ENCODE measurements at places on chromosomes 16 and 17.
A peak's percentile ranks its signal among the peaks of the same experiment; 100 is the strongest.

DNA sequence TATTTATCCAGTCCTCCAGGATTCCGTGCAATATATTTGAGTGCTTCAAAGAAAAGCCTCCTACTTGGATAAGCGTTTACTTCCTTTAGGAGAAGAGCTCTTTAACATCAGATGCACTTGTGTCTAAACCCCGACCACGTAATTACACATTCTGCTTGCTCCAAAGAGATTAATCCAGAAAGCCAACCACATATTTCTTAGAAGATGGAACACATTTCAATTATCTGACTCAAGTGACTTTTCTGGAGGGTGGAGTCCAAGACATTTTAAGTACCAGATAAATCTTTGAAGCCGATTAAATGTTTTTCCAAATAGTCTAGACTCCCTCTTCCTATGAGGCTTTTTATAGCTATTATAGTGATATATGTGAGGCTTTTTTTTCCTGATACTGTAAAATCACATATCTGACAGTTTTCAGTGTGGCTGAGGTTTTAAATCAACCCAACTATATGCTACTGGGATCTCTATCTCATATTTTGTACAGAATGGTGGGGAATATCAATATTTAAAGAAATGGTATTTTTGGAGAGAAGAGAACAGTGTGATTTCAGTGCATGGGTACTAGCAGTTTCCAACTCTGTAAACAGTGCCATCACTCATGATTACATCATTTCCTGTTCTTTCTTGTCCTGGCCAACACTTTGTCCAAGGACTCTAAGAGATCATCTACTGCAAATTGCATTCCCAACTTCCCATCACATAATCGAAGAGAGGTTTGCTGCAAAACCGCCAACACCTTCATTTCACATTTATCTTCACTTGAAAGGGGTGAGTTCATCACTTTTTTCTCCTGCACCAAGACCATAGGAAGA, 192.4 kb upstream of the HSBP1 start:
- DNase-seq, result no peak

GRCh38 chr16:1014771-1015495, 33.4 kb downstream of the SOX8 start:
- DNase-seq, result no peak

DNA sequence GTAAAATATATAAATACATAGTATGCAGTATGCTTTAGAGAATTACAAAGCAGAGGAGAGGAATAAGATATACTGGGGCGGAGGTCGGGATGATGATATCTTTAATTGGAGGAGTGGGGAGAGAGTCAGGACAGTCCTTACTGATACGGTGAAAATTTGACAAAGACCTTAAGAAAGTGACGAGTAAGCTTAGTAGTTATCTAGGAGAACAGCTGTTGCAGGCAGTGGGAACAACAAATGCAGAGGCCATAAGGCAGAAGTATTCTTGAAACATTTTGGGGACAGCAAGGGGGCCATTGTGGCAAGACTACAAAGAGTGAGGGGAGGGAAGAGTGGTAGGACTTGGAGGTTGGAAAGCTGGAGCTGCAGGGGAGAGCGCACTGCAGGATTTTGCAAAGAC, 22.3 kb upstream of the CDC6 start:
- no peak for DNase-seq

DNA sequence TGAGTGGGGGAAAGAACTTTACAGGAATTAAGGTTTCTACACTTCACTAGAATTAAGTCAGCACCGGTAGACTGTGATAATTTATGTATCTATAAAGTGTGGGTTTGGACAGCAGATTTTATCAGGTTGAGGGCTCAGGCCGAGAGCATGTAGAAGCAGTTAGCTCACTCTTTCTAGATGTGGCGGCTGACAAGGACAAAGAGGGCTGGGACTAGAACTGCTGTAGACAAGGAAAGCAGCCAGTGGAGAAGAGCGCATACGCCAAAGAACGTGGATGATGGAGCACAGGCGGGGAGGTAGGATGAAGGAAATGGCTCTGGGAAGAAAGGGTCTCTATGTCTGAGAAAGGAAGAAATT, 504 bp upstream of the GOSR1 start:
- no peak for DNase-seq

DNA sequence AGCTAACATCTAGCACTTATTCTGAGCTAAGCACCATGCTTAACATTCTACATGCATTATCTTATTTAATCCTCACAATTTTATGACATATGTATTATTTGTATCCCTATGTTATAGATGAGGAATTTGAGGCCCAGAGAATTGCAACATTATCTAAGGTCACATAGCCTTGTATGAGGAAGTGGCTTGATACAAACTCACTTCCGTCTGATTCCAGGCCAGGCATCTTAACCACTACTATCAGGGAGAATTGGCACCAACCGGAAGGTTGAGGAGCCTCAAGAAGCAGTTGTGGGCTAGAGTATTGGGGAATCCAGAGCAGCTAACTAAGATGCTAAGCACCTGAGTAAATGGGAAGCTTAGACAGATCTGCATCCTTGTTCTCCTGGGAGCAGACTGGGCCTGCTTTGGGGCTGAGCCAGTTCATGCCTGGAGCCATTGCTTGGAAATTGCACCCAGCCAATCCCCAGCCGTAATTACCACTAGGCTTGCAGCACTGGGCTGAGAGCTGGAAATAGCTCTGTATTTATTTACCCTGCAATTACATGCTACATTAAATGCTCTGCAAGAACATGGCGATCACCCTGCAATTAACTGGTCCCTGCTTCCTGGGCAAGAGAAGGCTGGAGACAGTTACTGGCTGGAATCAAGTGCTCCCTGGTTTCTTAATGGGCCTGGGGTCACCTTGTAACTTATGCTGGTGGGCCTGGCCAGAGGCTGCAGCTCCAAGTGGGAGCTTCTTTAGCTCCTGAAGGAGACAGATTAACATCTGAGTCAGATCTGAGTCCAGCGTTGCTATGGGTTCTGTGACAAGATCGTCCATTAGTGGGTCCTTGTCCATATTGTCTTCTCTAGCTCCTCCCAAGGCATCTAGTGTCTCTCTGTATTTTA, 273.1 kb upstream of the CCL2 start:
- DNase-seq, result no peak

GRCh38 chr17:46819906-46820351, 1.4 kb upstream of the WNT3 start:
- DNase-seq, result no peak

DNA sequence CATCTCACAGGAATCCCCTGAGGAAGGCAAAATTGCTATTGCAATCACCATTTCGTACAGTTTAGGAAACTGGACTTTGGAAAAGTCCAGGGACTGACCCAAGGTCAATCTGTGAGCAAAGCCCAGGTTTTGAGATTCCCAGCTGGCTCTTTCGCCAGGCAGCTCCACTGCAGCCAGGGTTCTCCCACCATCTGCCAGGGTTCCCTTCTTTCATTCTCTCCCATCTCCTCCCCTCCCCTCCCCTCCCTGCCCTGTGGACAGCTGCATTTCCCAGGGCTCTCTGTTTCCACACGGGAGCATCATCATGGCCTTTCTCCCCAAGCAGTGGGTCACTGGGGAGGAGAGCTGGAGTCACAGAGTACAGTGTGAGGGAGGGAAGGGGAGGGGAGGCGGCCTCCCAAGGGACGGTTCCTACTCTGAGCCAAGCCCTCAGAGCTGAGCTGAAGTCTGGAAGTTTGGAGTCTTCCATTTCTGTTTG, 11.9 kb upstream of the GSDMA start:
- DNase-seq, result no peak

DNA sequence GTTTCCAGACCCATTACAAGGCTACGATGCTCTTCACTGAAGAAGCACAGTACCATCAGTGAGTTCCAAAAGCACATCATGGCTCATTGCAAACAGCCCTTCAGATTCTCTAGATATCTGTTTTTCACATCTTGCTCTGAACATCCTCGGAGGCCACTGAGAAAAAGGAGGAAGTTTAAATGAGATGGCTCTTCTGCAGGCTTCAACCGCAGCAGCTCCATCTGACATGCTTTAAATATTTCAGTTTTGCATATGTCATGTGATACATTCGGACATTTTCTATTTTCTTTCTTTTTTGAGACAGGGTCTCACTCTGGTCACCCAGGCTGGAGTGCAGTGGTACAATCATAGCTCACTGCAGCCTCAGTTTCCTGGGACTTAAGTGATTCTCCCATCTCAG, 396.8 kb downstream of the NPIPA8 start:
- DNase-seq, result no peak

DNA sequence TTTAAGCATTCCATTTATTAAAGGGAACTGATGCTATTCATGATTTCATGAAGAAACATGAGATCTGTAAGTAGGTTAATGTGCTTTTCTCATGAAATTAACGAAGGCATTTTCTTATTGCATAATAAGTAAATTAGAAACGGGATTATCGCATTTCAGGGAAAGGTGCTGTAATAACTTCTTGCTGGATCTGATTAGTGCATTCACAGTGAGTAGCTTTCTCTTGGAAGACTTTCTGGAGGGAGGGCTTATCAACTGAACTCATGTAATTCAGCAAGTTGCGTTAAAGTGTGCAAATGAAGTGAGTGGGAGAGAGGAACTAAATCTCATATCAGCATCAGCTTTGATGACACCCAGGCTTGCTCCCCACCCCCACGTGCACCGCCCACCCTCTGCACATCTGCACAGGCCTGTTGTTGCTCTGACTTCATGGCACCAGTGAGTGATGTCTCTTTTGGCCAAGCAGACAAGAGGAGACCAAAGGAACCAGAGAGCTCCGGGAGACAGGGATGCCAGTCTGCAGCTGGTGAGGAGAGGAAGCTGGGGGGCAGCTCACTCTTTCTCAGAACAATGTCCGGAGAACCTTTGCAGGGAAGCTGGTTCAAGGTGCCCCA, 26.3 kb upstream of the GAS7 start:
- DNase-seq, result no peak

DNA sequence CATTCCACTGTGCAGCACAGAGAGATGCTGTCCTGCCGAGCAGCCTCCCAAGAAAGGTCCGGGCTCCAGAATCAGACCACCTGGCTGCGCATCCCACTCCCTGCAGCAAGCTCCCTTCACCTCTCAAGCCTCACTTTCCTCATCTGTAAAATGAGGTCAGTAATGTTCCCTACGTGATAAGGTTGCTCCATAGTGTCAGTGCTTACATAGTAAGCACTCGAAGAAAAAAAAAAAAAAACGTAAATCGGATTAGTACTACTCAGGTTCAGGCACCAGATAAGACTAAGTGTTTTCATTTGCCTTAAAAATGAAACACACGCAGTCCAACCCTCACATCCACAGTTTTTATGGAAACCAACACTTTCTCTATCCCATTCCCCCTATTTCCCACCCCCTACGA, 76.7 kb downstream of the CCT6B start:
- no peak for DNase-seq

GRCh38 chr17:80761110-80761871, 216.7 kb downstream of the RPTOR start:
- DNase-seq, result peak; percentile 62

GRCh38 chr17:80002690-80003490, 32.8 kb downstream of the TBC1D16 start:
- DNase-seq, result no peak

GRCh38 chr17:62912363-62912762, 53.7 kb upstream of the TANC2 start:
- DNase-seq, result no peak

DNA sequence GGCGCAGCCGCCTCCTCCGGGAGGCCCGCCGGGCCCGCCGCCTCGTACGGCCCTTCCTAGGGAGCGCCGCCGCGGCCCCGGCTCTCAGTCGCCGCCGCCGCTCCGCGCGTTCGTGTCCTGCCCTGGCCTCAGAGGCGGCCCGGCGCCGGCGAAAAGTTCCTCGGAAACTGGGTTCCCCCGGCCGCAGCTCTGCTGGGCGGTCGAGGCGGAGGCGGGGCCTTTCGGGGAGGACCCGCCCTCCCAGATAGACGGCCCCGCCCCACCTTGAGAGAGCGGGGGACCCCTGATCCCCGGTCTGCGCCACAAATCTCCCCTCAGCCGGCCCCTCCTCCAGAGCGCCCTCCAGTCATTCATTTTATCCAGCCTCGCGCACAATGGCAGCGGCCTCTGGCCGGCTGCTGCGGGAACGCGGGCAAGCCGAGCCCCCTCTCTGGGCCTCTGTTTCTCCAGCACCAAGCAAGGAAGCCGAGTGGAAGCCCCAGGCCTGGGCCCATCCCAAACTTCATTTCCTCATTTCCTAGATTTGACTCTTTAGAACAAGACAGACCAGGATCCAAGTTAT, at the start of gene SREBF1:
SREBF1 (minus strand) TSS at position 169 of the 562 bp plus-strand sequence. CDS start 169 bp downstream, outside the sequence.
- DNase-seq, result no peak

GRCh38 chr17:81365601-81366585, 29.4 kb upstream of the BAHCC1 start:
- DNase-seq, result no peak

- no peak for DNase-seq
Measured at GRCh38 chr16:26316683-26317464, 625.1 kb downstream of the HS3ST4 start.

- DNase-seq, result no peak
Measured at GRCh38 chr17:50151937-50152547, 1.6 kb upstream of the PPP1R9B start.

DNA sequence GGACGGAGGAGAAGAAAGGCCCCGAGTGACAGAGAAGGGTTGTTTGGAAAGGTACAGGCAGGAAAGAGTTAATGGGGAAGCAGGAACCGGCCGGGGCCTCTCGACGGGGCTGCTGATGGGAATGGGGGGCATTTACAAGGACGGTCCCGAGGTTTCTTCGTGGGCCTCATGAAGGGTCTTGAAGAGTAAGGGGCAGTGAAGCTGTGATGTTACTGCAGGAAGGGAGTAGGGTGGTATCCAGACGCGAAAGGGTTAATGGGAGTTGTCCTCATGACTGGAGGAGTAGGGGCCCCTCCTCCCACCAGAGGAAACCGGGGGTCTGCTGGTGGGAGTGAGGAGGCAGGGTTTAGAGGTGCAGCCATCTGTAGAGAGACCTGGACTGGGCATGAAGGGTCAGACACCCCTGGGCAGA, 481 bp downstream of the PDK2 start:
- no peak for DNase-seq

DNA sequence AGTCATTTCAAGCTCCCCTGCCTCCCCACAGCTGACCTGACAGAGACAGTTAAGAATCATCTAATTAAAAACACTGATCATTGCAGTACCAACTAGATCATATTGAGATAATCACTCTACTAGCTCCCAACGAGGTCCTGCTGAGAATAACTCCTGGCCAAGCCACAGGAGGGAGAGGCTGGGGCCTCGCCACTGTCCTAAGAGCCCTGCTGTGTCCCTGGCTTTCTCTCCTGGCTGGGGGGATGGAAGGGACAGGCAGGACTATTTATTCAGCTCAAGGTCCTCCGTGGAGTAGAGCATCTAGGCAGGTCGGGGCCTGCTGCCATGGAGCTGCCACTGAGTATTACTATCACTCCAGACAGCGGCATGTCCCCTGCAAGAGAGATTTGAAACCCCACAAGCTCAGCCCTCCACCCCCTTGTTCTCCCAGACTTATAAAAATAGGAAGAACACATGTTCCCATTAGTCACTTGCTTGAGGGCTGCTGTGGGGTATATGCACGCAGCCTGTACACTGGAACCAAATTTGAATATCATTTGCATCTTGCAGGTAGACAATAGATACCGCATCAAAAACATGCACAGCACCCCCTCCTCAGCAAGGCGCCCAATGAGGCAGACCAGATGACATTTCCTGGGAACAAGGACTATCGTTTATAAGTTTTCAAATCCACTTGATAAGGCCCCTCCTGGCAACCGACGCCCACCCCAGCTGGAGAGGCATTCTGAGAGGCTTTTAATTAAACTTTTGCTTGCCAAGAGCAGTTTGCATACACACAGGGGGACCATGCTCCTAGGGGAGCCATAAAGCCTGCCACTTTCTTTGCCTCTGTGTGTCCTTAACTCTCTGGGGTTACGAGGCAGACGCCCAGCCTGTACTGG, 385.2 kb upstream of the ZFHX3 start:
- no peak for DNase-seq

- DNase-seq, result no peak
Measured at GRCh38 chr17:77729587-77729986, 228.9 kb upstream of the TNRC6C start.

- DNase-seq, result no peak
Measured at GRCh38 chr16:3945751-3946603, 65.5 kb upstream of the CREBBP start.

Measured in stimulated activated CD8-positive, alpha-beta memory T cell treated with anti-CD3 and anti-CD28 coated beads, Interleukin-7, amount 100 ng/mL, for 4 hours (primary cell).